ENCODE measurements at places on chromosomes 3 and 15.

- DNase-seq: no peak
Measured at GRCh38 chr3:105715372-105715771, 153.4 kb downstream of the CBLB start.

DNA sequence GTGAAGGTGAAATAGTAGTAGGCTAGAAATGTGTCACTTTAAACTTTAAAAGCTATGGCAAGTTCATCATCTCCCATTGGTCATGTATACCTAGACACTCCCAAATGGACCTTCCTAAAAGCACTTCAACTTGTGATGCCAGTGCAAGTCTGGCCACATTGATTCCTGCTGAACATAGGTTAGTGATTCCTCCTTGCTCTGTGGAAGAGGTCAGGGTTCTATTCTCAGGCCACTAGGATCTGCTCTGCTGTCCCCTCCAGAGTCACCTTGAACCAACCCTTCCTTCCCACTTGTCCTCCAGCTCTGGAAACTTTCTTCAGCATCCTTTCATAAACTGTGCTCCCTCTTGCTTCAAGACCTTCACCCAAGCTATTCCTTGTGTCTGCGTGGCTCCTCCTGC, 301.7 kb downstream of the RPLP1 start:
- no peak for DNase-seq

DNA sequence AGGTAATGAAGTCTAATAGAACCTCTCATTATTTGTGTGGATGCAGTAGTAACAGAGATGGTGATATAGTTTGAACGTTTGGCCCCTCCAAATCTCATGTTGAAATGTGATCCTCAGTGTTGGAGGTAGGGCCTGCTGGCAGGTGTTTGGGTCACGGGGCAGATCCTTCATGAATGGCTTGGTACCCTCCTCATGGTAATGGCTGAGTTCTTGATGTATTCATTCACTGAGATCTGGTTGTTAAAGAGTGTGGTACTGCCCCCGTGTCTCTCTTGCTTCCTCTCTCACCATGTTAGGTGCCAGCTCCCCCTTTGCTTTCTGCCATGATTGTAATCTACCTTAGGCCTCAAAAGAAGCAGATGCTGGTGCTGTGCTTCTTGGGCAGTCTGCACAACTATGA, 606.8 kb downstream of the UNC13C start:
- DNase-seq: no peak

DNA sequence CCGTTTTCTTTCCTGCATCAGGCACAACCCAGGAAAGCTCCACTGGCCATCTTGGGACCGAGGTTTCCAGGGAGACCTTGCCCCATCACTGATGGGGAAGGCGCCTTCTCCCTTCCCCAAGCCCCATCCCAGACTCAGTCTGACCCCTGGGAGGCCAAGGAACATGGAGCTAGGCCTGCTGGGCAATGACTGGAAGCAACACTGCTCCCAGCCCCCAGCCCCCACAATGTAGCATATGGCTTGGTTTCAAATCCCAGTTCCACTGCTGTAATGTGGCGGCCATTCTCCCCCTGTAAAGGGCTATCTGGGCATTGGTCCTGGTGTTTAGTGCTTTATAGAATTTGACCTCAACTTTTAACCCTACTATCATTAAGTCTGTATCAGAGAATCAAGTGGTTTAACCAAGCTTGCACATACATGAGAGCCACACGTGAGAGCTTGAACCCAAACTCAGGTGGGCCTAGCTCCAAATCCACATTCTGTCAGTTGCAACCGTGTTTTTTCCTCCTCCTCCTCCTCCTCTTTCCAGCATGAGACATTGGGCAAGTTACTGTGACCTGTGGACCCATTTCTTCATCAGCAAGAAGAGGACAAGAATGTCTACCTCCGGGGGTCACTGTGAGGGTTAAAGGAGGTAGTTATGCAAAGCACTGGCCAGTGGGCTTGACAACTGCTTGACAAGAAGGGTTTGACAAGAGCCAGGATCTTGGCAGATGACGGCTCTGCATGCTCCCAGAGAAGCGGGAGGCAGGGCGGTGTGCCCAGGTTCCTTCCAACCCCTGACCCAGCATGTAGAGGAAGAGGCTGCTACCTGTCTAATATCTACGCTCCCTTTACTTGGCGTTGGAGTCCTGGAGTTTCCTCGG, 37.4 kb downstream of the KLHL25 start:
- no peak for DNase-seq

DNA sequence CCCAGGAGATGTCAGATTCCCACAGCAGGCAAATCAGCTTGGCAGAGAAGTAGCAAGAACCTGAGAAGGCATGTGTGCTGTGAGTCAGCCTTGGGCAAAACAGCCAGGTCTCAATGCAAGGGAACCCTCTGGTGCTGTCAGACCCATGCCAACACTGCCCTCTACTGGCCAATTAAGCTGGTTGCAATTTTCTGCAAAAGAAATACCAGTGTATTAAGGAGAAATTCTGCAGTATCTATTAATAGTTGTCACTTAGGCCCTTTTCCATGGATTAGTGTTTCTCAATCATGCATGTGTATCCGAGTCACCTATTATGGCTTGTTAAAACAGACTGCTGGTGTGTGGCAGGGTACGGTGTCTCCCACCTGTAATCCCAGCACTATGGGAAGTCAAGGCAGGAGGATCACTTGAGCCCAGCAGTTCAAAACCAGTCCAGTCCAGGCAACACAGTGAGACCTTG, 26.2 kb downstream of the MAP4 start:
- peak; percentile 67 for DNase-seq

DNA sequence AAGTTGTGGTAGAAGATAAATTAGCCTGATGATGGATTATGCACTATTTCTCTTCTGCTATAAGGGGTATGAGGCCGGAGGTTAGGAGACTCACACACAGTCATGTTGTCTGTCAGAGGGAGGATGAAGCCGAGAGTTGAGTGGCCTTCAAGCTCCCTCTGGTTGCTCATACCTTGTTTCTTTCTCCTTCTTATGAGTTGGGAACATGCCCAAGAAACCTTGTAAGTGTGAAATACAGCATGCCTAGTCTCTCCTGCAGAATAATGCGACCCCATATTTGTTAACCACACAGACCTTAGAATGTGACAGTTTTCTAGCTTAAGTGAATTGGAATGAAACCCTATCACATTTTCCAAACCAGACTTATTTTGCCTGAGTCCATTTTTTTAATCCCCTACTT, 366.7 kb downstream of the PTPRG start:
- no peak for DNase-seq

- no peak for DNase-seq
Measured at GRCh38 chr15:92663250-92663951, 7.8 kb upstream of the FAM174B start.

- peak; percentile 48 for DNase-seq
Measured at GRCh38 chr3:143090486-143090885, 29.1 kb upstream of the CHST2 start.

DNA sequence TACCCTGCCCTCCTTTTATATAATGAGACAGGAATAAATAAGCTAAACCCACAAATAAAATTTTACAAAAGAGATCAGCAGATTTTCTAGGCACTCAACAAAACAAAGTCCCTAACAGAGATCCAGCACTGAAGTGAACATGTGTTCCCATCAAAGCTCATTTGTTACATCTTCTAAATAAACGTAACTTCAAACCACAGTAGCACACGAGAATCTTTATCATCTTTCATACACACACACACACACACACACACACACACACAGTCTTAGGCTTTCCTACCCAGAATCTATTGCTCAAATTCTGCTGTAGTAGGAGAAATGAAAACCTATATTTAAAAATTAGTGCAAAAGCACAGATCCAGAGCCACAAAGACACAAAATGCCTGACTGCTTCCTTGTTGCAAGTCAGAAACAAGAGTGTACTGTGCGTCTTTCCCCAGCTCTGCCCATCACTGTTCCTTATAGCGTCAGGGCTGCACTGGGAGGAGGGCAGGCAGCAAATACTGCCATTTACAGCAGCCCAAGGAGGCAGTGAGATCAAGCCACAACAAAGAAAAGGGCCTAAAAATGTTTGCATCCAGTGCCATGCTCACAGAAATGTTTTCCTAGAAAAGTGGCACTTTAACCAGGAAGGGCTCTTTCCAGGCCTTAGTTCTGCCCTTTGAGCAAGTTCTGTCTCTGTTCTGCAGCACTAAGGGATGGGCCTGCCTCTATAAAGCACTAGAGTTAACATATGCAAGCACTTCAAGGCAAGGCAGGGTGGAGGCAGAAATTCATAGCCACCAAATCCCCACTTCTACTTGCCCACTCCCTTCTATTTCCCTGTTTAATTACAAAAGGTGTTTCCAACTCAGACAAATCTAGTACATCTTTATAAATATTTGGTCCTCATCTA, 6.0 kb downstream of the IP6K1 start:
- no peak for DNase-seq

DNA sequence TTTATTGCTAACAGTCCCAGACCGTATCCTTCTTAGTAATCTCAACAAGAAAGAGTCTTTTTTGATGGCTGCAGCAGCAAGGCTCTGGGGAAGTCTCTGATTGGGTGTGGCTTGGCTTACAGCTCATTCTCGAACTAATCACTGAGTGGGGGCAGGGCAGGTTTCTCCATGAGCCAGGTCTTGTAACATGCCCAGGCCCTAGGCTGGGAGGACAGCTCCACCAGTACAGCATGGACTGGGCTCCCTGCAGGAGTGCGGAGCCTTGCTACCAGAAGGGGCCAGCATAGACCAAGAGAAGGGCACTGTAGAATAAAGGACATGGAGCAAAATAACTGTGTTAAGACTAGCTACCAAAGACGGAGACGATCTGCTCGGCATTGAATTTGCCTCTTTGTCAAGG, 7.2 kb downstream of the CD276 start:
- DNase-seq: peak; percentile 63

- peak; percentile 49 for DNase-seq
Measured at GRCh38 chr3:193744822-193745684, 152.0 kb downstream of the OPA1 start.

DNA sequence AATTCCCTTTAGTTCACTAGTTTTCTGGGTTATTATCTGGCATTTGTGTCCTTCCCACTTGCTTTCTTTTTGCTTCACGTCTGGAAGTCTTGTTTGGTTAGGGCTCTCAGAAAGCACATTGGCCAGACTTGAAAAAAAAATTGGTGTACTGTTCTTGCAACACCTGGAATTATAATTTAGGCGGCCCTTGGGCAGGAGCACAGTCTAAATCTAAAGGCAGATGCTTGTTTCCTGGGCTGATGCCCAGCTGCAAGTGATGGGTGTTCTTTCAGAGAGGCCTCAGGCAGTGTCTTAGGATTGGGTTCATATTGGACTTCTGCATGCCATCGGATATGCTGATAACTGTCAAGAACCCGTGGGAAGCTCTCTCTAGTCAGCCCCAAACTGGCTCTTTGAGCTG, 521.5 kb downstream of the PDCD6IP start:
- no peak for DNase-seq
